ENCODE measurements at places on chromosomes 5 and 9.
A peak's percentile ranks its signal among the peaks of the same experiment; 100 is the strongest.

DNA sequence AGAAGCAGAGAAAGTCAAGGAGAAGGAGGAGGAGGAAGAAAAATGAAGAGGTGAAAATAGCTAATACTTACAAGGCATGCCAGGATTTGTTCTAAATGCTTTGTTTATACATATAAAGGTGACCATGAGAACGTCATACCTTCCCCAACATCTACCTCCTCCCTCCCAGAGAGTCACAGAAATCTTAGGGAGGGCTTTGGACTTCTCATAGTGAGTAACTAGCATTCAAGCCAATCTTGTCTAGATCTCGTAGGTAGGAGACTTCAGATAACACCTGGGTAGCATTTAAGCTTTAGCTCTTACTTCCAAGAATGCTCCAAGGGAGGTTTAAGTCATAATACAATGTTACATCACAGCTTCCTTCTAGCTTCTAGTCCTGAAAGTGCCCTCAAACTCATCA lies 36.5 kb upstream of the GPBP1 start:
- DNase-seq = no peak

GRCh38 chr5:113295111-113295539 lies 139.7 kb downstream of the TSSK1B start:
- no peak for DNase-seq

GRCh38 chr9:89815061-89815902 lies 210.5 kb downstream of the GADD45G start:
- no peak for DNase-seq

- DNase-seq = no peak
These were observed 47.9 kb downstream of the MAST4 start for GRCh38 chr5:66644111-66644510.

- no peak for DNase-seq
These were observed 152.4 kb upstream of the PHYKPL start for GRCh38 chr5:178384816-178385495.

DNA sequence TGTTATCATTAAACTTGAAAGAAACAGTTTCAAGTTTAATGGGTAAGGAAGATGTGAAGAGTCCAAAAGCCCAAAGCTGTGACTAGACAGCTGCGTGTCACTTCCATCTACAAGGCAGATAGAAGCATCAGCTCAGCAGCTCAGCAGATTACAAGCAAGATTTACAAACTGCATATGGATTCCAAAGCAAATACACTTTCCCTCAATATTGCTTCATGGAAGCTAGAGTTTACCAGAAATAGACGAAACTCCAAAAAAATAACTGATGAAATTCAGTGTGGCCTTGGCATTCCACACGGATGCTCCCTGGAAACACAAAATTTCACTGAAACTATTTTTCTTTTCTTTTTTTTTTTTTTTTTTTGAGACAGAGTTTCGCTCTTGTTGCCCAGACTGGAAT lies 17.9 kb downstream of the MYO10 start:
- no peak for DNase-seq

- DNase-seq = no peak
These were observed 74.3 kb upstream of the STXBP1 start for GRCh38 chr9:127537792-127538191.

DNA sequence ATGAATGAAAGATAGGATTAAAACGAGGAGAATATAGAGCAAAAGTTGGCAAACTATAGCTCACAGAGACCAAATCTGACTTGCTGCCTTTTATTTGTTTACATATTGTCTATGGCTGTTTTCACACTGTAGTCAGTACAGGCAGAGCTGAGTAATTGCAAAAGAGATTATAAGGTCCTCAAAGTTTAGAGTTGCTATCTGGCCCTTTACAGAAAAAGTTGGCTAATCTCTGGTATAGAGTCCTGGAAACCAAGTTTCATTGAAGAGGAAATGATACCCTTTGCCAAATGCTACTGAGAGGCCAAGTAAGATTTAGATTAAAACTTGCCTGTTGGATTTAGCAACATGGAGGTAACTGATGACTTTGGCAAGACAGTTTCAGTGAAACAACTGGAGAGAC lies 36.0 kb downstream of the LYRM7 start:
- DNase-seq = no peak

GRCh38 chr5:154193283-154193682 lies 2.8 kb downstream of the GALNT10 start:
- DNase-seq = no peak

DNA sequence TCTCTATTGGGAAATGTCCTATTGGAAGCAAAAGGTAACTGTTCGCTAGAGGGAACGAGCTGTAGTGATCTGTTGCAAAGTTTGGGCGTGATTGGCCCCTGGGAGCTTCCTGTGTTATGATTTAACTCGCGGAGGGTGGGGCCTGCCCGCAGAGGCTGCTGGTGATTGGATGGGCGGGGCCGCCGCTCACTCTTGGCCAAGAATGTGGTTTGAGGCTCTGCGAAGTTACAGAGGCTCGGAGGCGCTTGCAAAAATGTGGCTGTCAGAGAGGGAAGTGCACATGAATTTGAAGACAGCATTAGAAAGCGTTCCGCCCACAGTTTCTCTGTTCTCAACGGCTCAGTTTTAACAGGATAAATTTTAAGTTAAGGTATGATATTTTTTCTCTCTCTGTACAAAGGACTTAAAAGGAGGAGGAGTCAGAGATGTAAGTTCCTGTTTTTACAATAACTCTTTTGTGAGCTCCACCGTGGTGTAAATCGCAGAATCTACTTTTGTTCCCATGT lies 46.9 kb downstream of the CNTRL start:
- DNase-seq = peak; percentile 95

GRCh38 chr9:134291961-134292871 lies 34.0 kb upstream of the RXRA start:
- DNase-seq = no peak

GRCh38 chr9:2486988-2487387 lies 134.6 kb upstream of the VLDLR start:
- DNase-seq = no peak

DNA sequence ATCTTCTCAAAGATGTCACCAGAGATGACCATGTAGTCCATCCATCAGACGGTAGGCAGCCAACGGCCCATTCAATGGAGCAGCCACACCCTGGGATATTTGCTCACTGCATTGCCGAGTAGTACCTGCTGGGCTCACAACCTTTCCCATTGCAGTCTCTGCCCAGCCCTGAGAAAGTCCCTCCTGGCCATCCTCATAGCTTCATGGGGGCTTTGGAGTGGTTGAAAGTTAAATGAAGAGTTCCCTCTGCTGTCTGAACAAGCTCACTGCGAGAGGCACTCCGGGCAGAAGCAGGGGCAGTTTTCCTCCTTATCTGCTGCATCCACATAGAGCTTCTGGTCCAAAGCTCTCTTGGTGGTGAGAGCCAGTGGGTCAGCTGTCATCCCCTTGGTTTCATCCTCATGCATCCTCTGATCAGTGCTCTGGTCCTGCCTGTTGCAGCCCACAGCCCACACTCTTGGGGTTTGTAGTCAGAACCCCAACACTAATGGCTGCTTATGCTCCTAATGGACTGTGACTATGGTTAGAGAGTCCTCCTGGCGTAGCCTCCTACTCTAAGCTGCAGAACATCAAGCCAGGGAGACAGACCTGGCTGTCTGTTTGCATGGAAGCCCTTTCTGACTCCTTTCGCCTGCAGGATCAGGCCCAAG lies 23.3 kb downstream of the TNFSF8 start:
- DNase-seq = peak; percentile 51

GRCh38 chr5:67141644-67142043 lies 55.0 kb downstream of the CD180 start:
- no peak for DNase-seq

- DNase-seq = no peak
These were observed 163.2 kb downstream of the MPDZ start for GRCh38 chr9:13116292-13116691.

GRCh38 chr5:67942421-67942820 lies 273.1 kb upstream of the PIK3R1 start:
- no peak for DNase-seq

- no peak for DNase-seq
These were observed 305.1 kb downstream of the TRPM3 start for GRCh38 chr9:70816316-70816715.

- no peak for DNase-seq
These were observed 240.5 kb upstream of the DAB2 start for GRCh38 chr5:39665328-39665727.

DNA sequence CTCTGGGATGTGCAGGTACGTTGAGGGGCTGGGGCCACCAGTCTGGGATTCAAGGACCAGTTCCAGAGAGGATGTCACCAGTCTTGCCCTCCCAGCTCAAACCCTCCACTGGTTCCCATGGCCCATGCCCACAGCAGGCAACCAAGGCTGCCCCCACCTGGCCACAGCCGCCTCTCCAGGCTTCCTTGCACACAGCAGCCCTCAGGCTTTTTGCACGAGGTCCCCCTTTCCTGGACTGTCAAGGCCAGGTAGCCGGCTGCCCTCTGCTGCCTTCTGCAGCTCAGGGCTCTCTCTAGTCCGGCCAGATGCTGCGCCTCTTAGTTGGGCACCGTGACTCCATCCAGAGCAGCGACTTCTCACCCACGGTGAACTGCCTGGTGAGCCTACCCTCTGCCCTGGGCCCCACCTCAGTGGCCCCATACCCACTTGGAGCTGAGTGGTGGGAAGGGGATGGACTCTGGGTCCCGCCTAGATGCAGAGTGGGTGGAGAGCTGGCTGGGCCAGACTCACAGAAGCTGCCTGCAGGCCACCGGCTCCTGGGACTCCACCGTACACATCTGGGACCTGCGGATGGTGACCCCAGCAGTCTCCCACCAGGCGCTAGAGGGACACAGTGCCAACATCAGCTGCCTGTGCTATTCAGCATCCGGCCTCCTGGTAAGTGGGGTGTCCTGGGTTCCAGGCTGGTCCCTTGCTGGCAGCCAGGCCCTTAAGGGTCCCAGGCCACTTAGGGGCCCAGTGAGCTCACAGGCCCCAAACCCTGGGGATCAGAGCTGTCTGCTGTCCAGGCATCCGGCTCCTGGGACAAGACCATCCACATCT lies 2.9 kb downstream of the WDR38 start:
- DNase-seq = no peak

DNA sequence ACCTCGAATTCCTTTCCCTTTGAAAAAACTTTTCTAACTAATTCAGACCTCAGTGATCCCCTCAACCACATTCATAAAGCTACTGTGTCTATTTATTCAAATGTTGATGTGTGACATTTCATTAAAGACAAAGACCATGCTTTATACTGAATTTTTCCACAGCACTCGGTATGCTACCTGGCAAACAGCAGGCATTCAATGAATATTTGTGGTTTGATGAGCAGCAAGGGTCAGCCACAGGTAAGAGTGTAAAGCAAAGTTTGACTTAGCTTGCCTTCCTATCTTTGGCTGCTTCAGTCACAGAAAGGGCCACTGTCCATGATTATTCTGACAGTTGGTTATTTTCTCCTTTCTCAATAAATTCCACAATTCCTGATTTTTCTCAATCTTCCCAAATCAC lies 5.1 kb upstream of the CDC42SE2 start:
- no peak for DNase-seq

GRCh38 chr5:329121-329735 lies 7.7 kb downstream of the AHRR start:
- DNase-seq = no peak

DNA sequence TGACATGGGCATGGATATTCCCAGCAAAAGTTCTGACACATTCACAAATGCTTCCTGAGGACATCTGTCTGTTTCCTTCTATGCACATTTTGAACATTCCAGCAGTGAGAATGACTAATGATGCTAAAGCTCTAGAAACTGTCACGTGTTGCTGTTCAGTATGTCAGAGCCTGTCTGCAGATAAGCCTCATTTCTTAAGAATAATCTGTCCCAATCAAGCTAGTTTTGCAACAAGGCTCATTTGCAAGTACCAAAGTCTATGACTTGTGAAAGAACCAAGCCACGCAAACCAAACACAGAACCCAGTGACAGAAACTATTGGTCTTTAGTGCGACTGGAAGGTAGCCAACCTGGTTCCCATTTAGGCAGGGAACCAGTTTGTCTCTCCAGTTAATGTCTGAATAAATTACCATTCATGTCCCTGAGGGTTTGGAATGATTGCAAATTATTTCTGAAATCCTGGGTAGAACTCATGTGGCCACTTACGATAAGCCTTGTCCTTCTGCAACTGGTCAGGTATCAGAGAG lies 178.5 kb downstream of the C9orf152 start:
- DNase-seq = no peak

- no peak for DNase-seq
These were observed 31.0 kb upstream of the ANKRD34B start for GRCh38 chr5:80600943-80601693.

DNA sequence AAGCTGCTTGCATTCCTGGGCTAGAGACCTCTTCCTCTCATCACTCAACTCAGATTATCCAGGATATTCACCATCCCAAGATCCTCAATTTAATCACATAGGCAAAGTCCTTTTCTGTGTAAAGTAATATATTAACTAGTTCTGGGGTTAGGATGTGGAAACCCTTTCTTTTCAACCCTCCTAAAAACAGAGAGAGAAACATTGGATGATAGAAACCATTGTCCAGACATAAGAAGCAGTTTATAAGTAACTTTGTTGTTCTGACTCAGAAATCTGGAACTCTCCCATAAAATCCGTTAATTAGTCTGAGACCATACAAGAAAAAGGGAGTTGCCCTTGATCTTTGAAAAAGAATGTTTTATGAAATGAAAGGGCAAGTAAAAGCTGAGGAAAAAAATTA lies 817.1 kb upstream of the CDH9 start:
- DNase-seq = no peak

DNA sequence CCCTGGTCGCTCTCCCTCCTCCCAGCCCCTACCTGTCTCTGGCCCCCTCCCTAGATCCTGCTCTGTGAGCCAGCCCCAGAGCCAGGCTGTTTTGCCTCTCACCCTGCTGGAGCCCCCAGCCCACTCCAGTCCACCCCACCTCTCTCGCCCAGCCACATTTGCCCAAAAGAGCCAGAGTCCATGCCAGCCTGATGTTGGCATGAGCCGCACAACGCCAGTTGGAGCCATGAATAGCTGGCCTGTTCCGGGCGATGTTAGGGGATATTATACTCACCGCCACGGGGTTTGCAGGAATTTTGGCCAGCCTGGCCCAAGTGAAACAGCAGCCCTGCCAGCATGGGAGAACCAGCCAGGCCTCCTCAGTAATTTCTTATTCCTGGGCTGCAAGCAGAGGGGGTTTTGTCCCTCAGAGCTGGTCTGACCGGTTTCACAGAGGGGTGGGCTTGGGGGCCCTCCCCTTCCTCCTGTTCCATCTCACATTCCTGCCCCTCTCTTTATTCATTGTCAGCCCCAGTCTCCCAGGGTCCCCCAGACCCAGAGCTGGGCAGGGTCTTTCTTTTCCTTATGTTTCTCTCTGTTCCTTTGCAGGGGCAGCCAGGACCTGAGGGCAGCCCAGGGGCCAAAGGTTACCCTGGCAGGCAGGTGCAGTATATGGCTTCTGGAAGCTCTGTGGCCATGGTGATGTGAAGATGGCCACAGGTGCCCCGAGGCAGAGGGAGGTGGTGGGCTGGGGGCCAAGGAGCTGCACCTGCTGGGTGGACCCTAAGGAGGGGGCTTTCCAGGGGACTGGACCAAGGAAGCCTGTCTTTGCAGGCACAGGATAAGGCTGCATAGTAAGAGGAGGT lies 50.1 kb downstream of the COL27A1 start:
- DNase-seq = no peak

GRCh38 chr5:36934740-36935356 lies 58.3 kb downstream of the NIPBL start:
- no peak for DNase-seq
